ENCODE measurements at places on chromosomes 3 and 15.
A peak's percentile ranks its signal among the peaks of the same experiment; 100 is the strongest.

- no peak for DNase-seq
These were observed 208.3 kb downstream of the THSD4 start for GRCh38 chr15:71323584-71323983.

DNA sequence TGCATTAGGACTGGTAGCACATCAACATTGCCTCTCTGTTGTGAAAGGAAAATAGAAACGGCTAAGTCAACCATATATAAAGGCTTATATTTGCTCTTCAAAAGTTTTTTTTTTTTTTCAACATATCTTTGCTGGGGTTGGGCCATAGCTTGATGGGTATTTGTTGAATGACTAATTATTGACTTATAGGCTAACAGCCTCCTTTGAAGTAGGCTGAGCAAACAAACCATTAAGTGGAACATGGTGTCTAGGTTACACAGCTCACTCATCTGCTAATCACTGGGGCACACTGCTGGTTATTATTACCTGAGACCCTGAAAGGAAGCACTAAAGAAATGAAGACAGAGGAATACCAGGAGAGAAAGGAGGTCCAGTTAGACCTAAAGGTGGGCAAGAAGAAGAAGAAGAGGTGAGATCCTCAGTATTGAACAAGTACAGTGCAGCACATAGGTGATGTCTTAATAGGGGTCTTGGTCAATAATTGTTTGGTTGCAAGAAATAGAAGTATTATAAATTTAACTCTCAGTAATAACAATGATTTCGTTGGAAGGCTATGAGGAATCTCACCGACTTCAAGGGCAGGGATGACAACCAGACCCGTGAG, 139.4 kb downstream of the RPLP1 start:
- peak; percentile 72 for DNase-seq

DNA sequence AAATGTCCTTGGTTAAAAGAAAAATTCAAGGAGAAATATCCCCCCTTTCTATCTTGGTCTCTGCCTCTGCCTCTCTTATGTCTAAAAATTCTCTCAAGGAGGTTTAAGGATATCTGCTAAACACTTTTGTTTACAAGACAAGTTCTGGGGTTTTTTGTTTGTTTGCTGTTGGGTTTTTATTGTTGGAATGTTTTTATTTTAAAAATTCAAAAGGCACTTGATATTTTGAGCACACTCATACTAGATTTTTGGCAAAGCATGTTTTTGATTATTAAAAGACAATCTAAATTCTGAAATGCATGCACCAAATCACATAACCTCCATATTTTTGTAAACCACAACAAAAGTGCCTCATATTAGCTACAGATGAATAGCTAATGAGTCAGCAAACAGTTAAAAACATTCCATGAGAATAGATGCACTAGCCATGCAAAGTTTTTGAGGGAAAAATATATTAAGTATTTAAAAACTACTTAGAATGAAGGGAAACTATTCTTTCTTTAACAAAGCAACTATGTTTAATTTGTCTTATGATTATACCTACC, 84.6 kb downstream of the ZBTB20 start:
- DNase-seq, result no peak

- no peak for DNase-seq
These were observed 18.6 kb downstream of the ALPK3 start for GRCh38 chr15:84835661-84836337.

DNA sequence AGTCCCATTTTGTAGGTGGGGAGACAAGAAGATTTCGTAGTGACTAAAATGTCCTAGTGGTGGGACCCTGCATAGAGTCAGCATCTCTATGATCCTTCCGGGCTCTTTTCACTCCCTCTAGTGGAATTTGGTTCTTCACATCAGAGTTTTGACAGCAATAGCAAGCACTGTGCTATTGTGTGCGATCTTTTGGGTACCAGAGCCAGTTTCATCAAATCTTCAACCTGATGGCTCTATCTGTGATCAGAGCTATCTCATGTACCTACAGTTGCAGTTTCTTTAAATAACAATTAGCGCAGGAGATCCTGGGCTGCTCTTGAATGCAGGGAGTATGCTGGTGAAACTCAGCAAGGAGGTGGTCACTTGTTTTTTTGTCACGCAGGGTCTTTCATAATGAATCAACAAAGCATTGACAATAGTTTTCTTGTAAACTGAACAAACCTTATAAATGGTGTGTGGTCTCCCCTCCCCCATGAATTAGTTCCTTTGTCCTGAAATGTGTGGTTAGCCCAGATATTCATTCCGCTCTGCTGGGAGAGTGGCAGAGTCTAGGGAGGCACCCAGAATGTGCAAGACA, 257.2 kb upstream of the SOX2 start:
- no peak for DNase-seq

DNA sequence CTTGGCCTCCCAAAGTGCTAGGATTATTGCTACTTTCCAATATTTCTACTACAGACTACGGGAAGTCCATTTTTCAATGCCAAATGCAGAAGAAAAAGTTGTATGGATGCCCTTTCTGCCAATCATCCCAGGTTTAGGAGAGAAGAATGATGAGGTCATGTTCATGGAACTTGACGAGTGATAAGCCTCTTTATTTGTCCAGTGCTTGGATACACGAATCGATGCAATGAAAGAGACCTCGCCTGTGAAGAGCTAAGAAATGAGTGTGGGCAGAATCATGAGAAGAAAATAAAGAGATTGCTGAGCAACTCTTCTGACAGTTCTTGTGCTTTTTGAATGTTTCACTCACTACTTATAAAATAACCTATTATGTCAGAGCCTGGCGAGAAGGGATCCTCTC, 996 bp upstream of the SLC28A1 start:
- DNase-seq, result no peak

GRCh38 chr3:118626453-118626852, 408.2 kb downstream of the IGSF11 start:
- DNase-seq, result no peak

DNA sequence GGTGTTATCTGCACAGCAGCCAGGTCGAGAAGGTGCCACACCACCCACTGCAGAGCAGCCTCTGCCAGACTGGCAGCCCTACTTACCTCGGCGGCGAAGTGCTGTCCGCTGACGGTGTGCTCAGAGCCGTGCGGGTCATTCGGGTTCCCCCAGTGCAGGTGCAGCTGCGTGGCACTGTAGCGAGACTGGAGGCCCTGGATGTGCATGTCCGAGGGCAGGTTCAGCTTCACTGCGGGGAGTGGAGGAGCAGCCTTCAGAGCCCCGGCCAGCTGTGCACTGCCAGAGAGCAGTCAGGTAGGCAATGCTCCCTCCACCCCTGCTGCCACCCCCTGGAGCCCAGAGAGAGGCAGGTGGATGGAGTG, 36.3 kb downstream of the CA12 start:
- DNase-seq, result no peak

GRCh38 chr3:159816512-159816911, 172.1 kb upstream of the IL12A start:
- no peak for DNase-seq

- DNase-seq, result no peak
These were observed 866 bp upstream of the CD276 start for GRCh38 chr15:73683257-73683776.

DNA sequence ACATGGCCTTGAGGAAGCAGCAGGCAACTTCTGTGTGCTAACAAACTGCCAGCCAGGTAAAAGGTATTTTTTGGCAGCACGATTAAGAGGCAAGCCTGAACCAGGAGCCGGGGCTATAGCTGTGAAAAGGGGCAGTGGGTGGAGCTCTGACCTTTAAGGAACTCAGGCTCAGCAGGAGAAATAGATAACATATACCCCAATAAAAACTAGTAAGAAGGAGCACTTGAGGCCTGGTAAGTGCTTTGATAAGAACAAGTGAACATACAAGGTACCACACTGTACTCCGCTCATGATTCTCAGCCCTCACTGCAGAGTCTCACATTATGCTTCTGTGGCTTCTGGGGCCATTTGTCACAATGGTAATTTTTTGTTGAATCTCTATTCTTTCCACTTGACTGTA, 5.4 kb downstream of the FYCO1 start:
- no peak for DNase-seq

DNA sequence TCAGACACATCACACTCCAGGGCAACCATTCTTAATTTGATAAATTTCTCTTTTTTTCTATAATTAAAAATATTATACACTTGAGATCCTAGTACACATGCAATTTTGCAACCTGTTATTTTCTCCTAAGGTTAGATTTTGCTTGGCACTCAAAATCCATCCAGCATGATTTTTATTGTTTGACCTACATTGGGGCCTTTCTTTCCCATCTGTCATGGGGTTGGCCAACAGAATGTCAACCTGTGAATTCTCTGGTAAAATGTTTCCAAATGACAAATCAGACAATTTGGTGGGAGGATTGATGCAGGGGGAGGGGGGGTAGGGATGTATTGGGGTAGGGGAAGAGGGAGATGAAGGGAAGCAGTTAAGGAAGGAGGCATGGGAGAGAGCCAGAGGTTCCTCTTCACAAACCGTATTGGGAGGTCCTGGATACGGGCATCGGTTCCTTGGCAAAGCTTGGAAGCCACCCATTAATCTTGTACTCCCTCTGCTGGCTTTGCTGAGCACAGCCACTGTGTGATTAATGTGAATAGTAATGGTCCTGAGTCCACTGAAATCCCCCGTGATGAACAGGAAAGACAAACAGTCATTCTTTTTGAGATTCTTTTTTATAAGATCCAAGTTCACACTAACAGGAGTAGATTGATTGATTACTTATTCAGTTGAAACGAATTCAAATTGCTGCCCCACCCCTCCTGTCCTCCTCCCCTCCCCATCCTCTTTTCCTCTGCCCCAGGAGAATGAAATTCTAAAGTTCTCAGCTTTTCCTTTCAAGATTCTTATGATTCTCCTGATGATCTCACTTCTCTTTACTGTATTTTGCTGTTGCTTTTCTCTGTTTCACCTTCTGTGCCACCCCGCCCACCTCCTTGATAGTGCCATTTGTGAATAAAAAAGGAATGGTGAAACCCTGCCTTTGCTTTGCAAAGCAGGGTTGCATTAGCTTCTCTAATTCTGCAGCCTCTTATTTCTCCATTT, 82.2 kb upstream of the SLC25A26 start:
- peak; percentile 51 for DNase-seq

GRCh38 chr3:40229963-40230362, 79.5 kb upstream of the EIF1B start:
- DNase-seq, result no peak

GRCh38 chr3:169455472-169455871, 208.0 kb downstream of the MECOM start:
- no peak for DNase-seq

- DNase-seq, result no peak
These were observed 85.9 kb downstream of the MAGI1 start for GRCh38 chr3:65952842-65953241.
